Memory B cell (primary cell): ENCODE measurements at places on chromosomes 6 and 20.

- DNase-seq, result no peak
These were observed 15.0 kb downstream of the KCNK5 start for GRCh38 chr6:39214120-39214813.

- no peak for DNase-seq
These were observed 17.3 kb upstream of the EPM2A start for GRCh38 chr6:145752638-145753037.

- no peak for DNase-seq
These were observed 30.9 kb downstream of the KIAA1755 start for GRCh38 chr20:38229376-38230252.

DNA sequence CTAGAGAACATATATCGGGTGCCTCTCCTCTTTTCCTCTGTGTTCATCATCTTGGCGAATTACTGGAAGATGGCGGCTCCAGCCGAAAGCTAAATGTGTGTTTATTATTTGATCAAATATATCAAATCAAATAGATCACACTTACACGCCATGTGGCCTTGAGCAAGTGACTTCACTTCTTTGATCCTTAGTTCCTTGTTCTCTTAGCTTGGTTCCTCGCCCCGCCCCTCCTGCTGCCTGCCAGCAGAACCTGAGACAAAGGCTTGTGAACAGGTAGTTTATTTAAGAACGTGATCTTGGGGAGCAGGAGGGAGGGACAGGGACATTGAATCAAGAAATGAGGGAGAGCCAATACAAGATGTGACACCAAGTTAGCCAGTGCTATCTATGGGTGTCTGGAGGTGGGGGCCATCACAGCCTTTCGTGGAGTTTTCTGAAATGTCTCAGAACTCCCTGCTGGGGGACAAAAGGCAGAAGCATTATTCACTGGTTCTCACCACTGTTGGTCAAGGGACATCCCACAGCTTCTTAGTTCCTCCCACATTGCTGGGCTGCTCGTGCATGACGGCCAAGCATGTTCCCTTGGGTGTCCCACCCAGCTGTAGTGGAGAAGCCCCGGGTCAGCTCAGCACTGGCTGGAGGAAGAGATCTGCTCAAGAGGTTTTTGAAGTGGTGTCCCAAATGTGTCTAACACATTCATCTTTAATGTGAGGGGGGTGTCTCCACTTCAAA lies 44.9 kb upstream of the RNF24 start:
- DNase-seq, result no peak

DNA sequence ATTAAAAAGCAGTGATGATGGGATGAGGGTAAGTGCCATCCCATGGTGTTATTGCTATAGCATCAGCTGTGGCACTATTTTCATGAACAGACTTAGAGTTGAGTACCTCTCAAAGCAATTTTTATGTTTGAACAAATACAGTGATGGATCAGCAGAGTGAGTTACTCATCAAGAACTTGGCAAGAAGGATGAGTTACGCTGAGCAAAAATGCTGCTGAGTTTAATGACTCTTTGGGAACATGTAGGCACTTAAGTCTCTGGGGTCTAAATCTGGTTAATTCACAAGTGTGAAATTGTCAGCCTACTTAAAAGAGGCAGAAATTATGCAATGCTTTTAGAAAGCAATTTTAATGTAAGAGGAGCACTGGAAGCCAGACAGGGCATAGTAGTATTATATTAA lies 78.5 kb upstream of the AHI1 start:
- no peak for DNase-seq

GRCh38 chr20:45097485-45098102 lies 3.3 kb downstream of the KCNS1 start:
- peak; percentile 35 for DNase-seq

GRCh38 chr6:156864557-156864956 lies 87.4 kb downstream of the ARID1B start:
- DNase-seq, result no peak

DNA sequence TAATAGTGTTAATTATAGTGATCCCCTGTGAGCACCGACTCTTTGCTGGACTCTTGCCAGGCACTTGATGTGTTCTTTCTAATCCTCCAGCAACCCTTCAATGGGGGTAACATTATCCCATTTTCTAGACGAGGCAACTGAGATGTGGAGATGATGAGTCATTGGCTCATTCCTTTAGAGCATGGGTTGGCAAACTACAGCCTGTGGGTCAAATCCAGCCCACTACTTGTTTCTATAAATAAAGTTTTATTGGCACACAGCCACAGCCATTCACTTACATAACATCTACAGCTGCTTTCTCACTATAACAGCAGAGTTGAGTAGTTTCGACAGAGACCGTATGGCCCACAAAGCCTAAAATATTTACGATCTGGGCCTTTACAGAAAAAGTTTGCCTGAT lies 249.5 kb upstream of the KCNG1 start:
- no peak for DNase-seq

- DNase-seq, result no peak
These were observed 141.1 kb downstream of the PDSS2 start for GRCh38 chr6:107318100-107318736.

DNA sequence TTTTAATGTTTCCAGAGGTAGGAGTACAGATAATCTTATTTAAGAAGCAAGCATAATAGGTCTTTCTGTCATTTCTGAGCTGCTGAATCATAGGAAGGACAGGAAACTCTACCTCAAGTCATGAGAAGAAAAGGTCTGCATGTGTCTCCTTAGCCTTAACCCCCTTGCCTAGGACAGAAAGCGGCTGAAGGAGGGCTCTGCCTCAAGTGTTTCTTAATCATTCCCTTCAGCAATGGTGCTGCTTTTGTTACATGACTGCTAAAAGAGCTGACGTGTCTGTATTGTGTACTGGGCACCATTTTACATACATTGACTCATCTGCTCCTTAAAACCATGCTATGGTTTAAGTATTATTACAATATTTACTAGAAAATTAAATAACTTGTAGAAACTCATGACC lies 564.0 kb upstream of the AGPAT4 start:
- DNase-seq, result no peak

DNA sequence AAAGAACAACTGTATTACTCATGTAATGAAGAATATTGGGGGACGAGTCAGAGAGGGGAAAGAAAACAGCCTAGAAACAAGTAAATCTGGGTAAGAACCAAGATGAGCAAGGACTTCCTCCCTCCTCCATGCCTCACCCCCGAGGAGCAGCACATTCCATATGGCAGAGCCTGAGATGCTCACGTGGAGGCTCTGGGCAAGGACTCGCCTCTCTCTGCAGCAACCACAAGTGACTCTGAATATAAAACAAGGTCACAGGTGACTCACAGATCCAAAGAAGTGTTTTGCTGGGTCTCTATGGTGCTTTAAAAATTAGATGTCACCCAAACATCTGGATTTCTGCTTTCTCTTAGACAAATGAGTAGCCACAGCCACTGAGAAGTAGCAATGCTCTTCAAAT lies 453.0 kb upstream of the SULF2 start:
- no peak for DNase-seq

- no peak for DNase-seq
These were observed 65.5 kb upstream of the FYN start for GRCh38 chr6:111938710-111939109.

DNA sequence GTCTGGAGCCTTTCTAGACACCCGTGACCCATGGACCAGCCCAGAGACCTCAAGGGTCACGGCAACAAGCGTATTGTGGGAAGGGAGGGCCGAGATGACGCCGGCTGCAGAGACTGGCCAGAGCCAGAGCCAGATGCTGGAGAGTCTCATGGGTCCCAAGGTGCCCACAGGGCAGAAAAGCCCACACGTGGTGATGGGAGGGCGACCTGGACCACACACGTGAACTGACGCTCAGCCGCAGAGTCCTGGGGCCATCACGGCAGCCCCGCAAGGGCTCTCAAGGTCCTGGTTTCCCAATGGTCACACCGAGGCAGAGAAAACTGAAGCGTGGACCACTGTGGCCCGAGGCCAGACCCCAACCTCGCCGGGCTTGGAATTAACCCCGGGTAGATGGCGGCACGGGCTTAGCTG lies 92.6 kb downstream of the YTHDF1 start:
- no peak for DNase-seq

DNA sequence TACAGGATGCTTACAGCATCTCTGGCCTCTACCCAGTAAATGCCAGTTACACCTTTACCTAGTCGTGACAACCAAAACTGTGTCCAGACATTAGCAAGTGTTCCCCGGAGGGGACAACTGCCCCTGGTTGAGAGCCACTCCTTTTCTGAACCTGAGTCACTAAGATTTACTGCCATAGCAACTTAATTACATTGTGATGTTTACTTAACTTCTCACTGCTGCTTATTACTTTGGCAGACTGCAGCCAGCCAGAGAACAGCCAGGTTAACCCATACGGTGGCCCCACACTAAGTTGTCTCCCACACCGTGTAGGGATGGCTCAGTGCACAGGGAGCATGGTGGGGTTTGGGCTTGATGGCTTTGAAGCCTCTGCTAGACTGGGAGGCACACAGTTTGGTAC lies 204.7 kb upstream of the SULF2 start:
- DNase-seq, result no peak

DNA sequence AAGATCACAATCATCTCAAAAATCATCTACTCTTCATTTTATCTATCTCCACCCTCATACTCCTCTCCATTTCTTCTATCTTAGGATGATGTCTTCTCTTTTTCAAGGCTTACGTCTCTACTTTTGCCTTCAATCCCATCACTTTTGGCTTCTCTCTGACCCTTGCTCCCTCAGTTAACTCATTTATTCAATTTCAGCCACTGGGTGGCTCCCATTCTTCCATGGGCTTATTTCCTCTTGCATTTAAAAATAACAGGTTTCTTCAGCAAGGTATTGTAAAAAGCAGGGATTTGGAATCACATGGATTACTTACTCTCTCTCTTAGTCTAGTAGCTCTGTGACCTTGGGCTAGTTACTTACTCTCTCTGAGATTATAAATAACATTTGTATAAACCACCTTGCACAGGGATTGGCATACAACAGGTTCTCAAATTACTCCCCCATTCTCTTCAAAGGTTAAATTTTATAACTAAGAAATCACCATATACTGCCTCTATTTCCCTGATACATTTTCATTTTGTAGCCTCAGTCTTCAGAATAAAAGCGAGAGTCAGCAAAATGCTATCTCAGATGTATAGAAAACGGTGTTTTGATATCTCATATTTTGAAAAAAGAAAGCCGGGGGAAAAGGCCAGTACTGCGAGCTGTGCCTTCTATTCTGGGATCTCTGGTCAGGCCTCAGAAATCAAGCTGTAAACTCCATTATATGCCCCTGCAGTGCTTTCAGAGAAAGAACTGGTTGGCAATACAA lies 5.5 kb downstream of the ZSCAN12 start:
- no peak for DNase-seq

- peak; percentile 44 for DNase-seq
These were observed 50.1 kb upstream of the SLC32A1 start for GRCh38 chr20:38674092-38674764.

GRCh38 chr6:7163661-7164071 lies 55.9 kb downstream of the RREB1 start:
- DNase-seq, result no peak

DNA sequence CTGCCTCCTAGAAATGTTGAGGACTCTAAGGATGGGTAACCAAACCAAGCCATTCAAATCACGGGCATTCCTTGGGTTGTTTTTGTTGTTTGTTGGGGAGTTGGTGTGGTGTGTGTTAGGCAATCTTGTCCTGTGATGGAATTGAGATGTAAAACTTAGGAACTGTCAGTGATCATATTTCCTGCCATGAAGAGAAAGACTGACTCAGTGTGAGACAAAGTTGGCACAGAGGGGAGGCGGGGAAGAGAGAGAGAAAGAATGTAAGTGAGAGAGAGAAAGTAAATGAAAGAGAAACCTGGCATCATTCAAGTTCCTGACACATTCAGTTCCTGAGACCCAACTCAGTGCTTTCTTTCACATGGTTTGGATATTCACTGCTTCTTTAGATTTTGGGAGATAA lies 21.6 kb upstream of the FBXO30 start:
- DNase-seq, result no peak

- no peak for DNase-seq
These were observed 5.2 kb downstream of the XRN2 start for GRCh38 chr20:21308340-21308739.

DNA sequence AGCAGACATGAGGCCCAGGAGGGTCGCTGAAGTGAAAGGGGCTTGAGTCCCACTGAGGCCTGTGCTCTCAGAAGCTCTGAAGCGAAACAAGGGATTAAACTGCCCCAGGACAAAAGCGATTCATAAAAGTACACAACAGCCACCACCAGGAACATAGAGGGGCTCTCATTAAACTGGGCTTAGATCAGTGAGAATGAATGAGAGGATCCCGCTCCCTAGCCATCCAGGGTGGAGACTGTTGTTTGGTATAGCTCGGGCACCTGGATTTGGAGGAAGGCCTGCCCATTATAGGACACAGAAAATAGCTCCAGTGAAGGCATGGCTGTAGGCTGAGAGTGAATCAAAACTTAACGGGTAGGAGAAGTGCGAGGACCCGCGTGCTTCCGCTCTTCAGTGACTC lies 91.6 kb upstream of the TAB2 start:
- DNase-seq, result no peak

GRCh38 chr6:97294451-97294850 lies 11.4 kb upstream of the MMS22L start:
- DNase-seq, result no peak

DNA sequence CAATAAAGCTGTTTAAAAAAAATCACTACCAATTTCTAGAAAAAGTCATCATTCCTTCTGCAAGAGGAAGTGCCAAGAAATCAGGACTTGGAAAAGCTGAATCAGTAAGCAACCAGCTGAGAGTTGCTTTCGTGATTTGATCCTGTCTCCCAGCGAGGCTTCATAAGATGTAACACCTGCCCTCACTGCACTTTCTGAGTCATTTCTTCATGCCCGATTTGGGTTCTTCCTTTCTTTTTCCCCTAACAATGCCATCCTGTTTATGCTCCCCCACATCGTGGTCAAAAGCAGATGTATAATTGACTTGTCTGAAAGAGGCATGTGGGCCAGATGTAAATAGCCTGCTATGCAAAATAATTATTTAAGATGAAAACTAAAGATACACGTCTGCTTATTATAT lies 52.1 kb downstream of the RIPOR2 start:
- DNase-seq, result no peak

GRCh38 chr6:98836962-98837944 lies 2.9 kb downstream of the POU3F2 start:
- no peak for DNase-seq

DNA sequence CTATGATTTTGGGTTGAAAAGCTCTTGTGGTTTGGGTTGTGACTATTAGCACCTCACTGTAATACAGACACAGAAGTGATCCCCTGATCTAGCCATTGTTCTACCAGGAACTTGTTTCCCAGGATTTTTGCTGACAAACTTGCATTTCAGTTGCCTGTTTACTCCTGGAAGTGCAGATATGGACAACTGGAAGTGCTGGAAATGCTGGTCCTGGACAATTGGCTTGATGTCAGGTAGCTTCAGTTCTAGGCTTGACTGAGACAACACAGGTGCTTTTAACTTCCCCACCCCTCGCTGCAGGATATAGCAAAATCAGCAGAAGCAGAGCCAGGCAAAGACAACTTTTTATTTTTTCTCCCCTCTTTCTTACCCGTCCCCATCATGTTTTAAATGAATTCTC lies 27.1 kb upstream of the FBXO30 start:
- DNase-seq, result no peak

GRCh38 chr20:46119547-46119946 lies 1.4 kb downstream of the CD40 start:
- DNase-seq, result no peak

- DNase-seq, result no peak
These were observed 85.3 kb upstream of the BHLHE23 start for GRCh38 chr20:63091901-63092659.
